ENCODE measurements at places on chromosomes 3 and 15.

- DNase-seq: no peak
Observed at GRCh38 chr3:21526461-21526860, 224.5 kb downstream of the ZNF385D start.

GRCh38 chr3:157247391-157247790, 87.4 kb upstream of the CCNL1 start:
- no peak for DNase-seq

- no peak for DNase-seq
Observed at GRCh38 chr15:80906159-80906766, 83.4 kb downstream of the MESD start.

DNA sequence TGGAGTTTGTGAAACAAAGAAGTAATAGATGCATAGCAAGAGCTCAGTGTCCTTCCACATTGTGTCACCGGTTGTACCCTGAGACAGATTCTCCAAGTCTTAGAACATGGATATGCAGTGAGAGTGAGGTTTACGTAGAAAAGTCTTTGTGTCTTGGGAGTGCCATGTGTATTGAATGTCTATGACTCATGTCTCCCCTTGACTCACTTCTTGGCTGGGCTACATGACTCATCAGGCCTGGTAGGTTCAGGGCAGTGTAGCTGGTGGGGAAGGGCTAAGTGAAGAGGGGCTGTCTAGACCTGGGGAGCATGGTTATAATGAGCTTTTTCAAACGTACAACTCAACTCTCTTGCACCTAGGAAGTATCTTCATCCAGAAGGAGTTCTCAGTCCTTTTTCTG, 167.4 kb downstream of the GAP43 start:
- DNase-seq: no peak

DNA sequence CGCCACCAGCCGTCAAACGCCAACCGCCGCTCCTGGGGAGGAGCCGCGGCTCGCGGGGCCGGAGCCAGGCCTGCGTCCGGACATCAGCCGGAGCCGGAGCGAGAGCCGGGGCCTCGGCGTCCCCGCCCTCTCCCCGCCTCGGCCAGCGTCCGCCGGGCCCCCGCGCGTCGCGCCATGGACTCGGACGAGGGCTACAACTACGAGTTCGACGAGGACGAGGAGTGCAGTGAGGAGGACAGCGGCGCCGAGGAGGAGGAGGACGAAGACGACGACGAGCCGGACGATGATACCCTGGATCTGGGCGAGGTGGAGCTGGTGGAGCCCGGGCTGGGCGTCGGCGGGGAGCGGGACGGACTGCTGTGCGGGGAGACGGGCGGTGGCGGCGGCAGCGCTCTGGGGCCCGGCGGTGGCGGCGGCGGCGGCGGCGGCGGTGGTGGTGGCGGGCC, 359 bp downstream of the ARIH1 start:
- DNase-seq: no peak

Data from T-helper 1 cell (primary cell).